ENCODE measurements at places on chromosomes 2 and 18. TPM values are rescaled to one million over a fixed set of nuclear protein-coding genes. Genes with fewer than 3 reads are reported as not detected.

Gene ALPI
- total RNA-seq: not detected

Gene DCDC2C
- total RNA-seq: not detected

GRCh38 chr2:237223201-237223861 lies 137.6 kb downstream of the COPS8 start:
- DNase-seq: no peak
- no peaks in the 10 kb centered on the region for H3K27me3 ChIP-seq
- no peak overlapping the region for H3K27ac ChIP-seq
- no peak overlapping the region for H3K4me3 ChIP-seq
- H3K36me3 ChIP-seq: no peaks in the 10 kb centered on the region
- no peaks in the 10 kb centered on the region for H3K4me1 ChIP-seq

GRCh38 chr2:73614997-73615396 lies 27.2 kb downstream of the NAT8 start:
- no peak for DNase-seq
- no peaks in the 10 kb centered on the region for H3K27me3 ChIP-seq
- no peak overlapping the region for H3K4me3 ChIP-seq
- no peaks in the 10 kb centered on the region for H3K4me1 ChIP-seq
- H3K36me3 ChIP-seq: no peaks in the 10 kb centered on the region
- H3K27ac ChIP-seq: no peak overlapping the region

GRCh38 chr2:341017-341542 lies 53.2 kb upstream of the ALKAL2 start:
- no peaks in the 10 kb centered on the region for H3K27me3 ChIP-seq
- H3K4me1 ChIP-seq: peaks cover 7% of the 10 kb centered on the region

Measured in natural killer cell (primary cell).